Stimulated activated CD8-positive, alpha-beta memory T cell treated with anti-CD3 and anti-CD28 coated beads, Interleukin-15, amount 100 ng/mL, for 48 hours (primary cell): ENCODE measurements at places on chromosomes 4 and X.

DNA sequence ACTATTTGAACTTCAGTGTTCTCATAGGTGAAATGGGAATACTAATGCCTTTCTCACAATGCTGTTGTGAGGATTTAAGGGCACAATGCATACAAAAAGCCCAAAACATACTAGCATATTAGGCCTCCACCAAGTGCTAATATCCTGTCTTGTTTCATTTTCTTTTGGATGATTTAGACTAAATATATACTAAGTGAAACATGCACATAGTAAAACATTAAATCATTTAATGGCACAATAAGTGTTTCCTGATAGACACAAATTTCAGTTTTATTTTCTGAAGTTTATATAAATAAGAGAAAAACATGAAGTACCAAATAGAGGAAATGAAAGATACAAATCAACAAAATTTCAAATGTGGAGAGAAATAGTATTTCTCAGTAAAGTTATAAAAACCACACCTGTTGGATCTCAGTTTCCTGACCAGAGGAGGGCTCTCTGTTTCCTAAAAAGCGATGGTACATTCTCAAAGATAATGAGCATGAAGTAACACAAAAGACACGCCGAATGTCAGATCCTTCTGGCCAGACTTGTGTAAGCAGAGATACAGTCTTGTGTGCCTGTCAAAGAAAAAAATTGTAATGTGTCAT, 25.1 kb downstream of the DDX60 start:
- no peak for DNase-seq

- no peak for DNase-seq
These were observed at the start of gene L1CAM for GRCh38 chrX:153885968-153886903. TSS of gene L1CAM (minus strand) at chrX:153886173. CDS start at chrX:153875836, 10,337 bp downstream.

- DNase-seq = no peak
These were observed 1.5 kb upstream of the IL21 start for GRCh38 chr4:122622400-122622799.

DNA sequence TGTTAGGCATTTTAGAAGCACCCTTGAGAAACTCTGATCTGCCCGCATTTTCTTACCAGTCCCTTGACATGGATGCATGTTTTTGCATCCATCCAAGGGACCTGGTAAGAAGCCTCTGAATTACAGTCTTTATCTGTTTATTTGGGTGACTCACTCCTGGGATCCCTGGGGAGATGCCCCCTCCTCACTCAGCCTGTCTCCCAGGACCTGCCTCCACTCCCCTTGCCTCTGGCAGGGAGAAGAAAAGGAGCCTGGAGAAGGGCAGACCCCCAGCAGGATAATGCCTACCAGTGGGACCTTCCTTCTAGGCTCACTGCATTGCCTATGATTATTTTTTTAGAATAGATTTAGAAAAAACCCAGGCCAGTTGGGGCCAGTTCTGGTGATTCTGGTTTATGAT, 329.4 kb downstream of the PTTG2 start:
- DNase-seq = no peak

- no peak for DNase-seq
These were observed 85.1 kb downstream of the ARAP2 start for GRCh38 chr4:36159208-36159607.

GRCh38 chr4:153922148-153922547, 133.3 kb upstream of the SFRP2 start:
- DNase-seq = no peak
